ENCODE measurements at places on chromosomes 11 and 22.

DNA sequence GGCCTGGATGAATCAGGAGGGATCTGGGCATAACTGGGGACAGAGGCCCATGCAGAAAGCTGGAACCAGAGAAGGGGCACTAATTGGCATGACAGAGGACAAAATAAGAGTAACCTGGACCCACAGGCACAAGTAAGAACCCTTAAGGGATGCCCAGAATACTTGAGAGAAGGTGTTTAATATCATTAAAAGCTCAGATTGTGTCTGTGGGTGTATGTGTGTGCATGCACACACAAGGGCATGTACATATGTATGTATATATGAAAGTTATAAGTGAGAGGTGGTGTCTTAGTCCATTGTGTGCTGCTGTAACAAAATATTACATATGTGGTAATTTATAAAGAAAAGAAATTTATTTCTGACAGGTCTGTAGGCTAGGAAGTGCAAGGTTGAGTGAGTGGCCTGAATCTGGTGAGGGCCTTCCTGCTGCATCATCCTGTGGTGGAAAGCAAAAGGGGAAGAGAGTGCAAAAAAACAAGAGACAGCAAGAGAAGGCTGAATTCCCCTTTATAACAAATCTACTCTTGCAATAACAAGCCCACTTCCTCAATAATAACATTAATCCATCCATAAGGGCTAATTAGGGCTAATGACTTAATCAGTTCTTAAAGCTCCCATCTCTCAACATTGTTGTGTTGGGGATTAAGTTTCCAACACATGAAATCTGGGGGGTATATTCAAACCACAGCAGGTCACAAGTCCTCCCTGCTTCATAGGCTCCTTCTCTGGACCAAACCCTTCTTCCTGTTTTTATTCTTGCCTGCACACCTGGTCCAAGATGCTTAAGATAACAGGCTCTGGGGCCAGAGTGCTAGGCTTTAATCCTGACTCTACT lies 68.3 kb upstream of the POU2AF2 start:
- DNase-seq: no peak

GRCh38 chr11:120324932-120325810 lies at the start of gene TLCD5:
TLCD5 (plus strand) TSS chr11:120325299; CDS start chr11:120327442, 2,143 bp downstream.
- peak; percentile 76 for DNase-seq

GRCh38 chr11:46948378-46949131 lies 12.0 kb downstream of the CSTPP1 start:
- peak; percentile 54 for DNase-seq

- no peak for DNase-seq
These were observed 126.3 kb downstream of the RRAS2 start for GRCh38 chr11:14232652-14233051.

DNA sequence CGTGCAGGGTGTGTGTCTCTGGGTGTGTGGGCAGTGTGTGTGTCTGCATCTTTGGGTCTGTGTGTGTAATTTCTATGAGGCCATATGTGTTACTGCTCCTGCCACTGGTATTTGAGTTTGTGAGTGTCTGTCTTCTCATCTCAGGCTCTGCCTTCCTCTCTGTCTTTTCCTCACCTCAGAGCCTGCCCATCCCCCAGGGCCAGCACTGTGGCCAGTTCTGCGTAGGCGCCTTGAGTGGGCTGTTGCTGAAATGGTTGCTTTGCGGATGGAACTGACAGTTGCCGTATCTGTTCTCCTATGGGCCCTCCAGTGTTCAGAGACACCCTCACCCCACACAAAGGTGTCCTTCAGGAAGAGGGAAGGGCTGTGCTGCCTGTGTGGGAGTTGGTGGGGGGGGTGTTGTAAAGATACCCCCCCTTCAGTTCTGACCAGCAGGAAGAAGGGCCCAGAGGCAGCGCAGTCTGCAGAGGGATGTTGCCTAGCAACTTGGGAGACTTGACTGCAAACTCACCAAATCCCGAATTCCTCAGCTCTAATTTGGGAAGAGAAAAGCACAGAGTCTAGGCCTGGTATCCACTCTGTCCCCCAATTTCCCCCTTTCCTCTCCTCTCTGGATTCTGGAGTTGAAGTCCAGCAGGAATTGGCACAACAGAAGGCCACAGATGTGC lies 2.0 kb upstream of the NRGN start:
- DNase-seq: no peak

GRCh38 chr11:2689651-2690575 lies 9.9 kb downstream of the KCNQ1OT1 start:
- DNase-seq: no peak
